ENCODE measurements at places on chromosomes 4 and X. TPM values are rescaled to one million over a fixed set of nuclear protein-coding genes. Genes with fewer than 3 reads are reported as not detected.

GRCh38 chr4:55312489-55313101, 33.4 kb upstream of the SRD5A3 start:
- no peak overlapping the region for H3K27ac ChIP-seq
- H3K36me3 ChIP-seq = no peaks in the 10 kb centered on the region
- H3K4me3 ChIP-seq = no peak overlapping the region
- no peaks in the 10 kb centered on the region for H3K27me3 ChIP-seq
- peak; percentile 51 for DNase-seq

- DNase-seq = no peak
- H3K4me1 ChIP-seq = no peaks in the 10 kb centered on the region
- no peaks in the 10 kb centered on the region for H3K36me3 ChIP-seq
- no peak overlapping the region for H3K27ac ChIP-seq
These were observed 885.0 kb upstream of the EPHA5 start for GRCh38 chr4:66555301-66555700.

DNA sequence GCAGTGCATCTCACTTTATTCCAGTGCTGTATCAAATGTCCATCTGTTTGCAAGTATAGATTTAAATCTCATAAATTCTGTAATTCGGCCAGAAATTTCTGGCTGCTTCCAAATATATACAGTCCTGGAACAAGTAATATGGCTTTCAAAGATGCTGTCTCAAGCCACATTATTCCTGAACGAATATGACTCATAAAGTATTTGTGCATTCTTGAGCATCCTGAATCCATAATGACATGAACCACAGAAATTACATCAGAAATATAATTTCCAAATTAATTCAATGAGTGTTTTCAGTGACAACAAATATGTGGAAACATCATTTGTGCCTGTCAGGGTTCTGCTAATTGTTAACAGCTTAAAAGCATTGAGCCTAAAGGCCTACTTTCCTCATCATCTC, 140.9 kb upstream of the HPGD start:
- no peak for DNase-seq
- no peaks in the 10 kb centered on the region for H3K36me3 ChIP-seq
- H3K4me3 ChIP-seq = no peak overlapping the region
- H3K27me3 ChIP-seq = no peaks in the 10 kb centered on the region

GRCh38 chr4:27506401-27506800, 645.8 kb downstream of the STIM2 start:
- no peaks in the 10 kb centered on the region for H3K4me1 ChIP-seq
- no peaks in the 10 kb centered on the region for H3K27me3 ChIP-seq
- H3K36me3 ChIP-seq = no peaks in the 10 kb centered on the region
- DNase-seq = no peak
- H3K27ac ChIP-seq = no peak overlapping the region
- no peak overlapping the region for H3K4me3 ChIP-seq

GRCh38 chr4:39698424-39699009, 581 bp downstream of the UBE2K start:
- H3K36me3 ChIP-seq = peaks cover 13% of the 10 kb centered on the region
- H3K4me1 ChIP-seq = peaks cover 49% of the 10 kb centered on the region
- peak; percentile 36 for DNase-seq
- H3K27ac ChIP-seq = peak overlapping the region; percentile 92
- peak overlapping the region; percentile 79 for H3K4me3 ChIP-seq

GRCh38 chrX:95728446-95728845, 956.2 kb upstream of the DIAPH2 start:
- no peak for DNase-seq
- H3K4me1 ChIP-seq = no peaks in the 10 kb centered on the region
- no peak overlapping the region for H3K27ac ChIP-seq
- no peaks in the 10 kb centered on the region for H3K27me3 ChIP-seq
- H3K4me3 ChIP-seq = no peak overlapping the region

- no peaks in the 10 kb centered on the region for H3K36me3 ChIP-seq
- no peak overlapping the region for H3K27ac ChIP-seq
- no peak overlapping the region for H3K4me3 ChIP-seq
- no peak for DNase-seq
- peaks cover 2% of the 10 kb centered on the region for H3K4me1 ChIP-seq
- no peaks in the 10 kb centered on the region for H3K27me3 ChIP-seq
These were observed 36.5 kb upstream of the RASL11B start for GRCh38 chr4:52825460-52826090.

- H3K4me3 ChIP-seq = no peak overlapping the region
- H3K27me3 ChIP-seq = no peaks in the 10 kb centered on the region
- no peak overlapping the region for H3K27ac ChIP-seq
- H3K36me3 ChIP-seq = no peaks in the 10 kb centered on the region
- DNase-seq = no peak
These were observed 16.1 kb downstream of the CBR4 start for GRCh38 chr4:168993714-168994510.

- H3K4me1 ChIP-seq = peaks cover 3% of the 10 kb centered on the region
- no peaks in the 10 kb centered on the region for H3K36me3 ChIP-seq
- H3K4me3 ChIP-seq = no peak overlapping the region
- DNase-seq = no peak
- peak overlapping the region; percentile 63 for H3K27ac ChIP-seq
These were observed 155.8 kb downstream of the ATP10D start for GRCh38 chr4:47640911-47641310.

DNA sequence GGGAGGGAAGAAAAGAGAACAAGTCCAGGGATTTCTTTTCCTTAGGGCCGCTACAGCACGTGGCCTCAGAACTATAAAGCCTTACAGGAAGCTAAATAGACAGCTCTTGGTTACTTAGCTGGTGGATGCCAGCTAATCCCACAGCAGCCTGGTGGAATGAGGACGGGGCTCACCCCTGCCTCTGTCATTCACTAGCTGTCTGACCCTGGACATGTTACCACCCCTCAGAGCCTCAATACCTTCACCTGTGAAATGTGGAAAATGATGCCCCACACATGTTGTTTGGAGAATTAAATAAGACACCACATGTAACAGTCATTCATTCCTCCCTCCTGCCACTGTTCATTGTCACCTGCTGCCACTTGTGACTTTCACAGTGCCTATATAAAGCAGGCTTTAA, 15.7 kb downstream of the CCKAR start:
- no peaks in the 10 kb centered on the region for H3K27me3 ChIP-seq
- H3K4me3 ChIP-seq = no peak overlapping the region
- H3K4me1 ChIP-seq = no peaks in the 10 kb centered on the region
- DNase-seq = no peak
- H3K36me3 ChIP-seq = no peaks in the 10 kb centered on the region
- H3K27ac ChIP-seq = no peak overlapping the region

- H3K36me3 ChIP-seq = no peaks in the 10 kb centered on the region
- H3K4me3 ChIP-seq = no peak overlapping the region
- DNase-seq = peak; percentile 4
These were observed 8.9 kb downstream of the MSANTD1 start for GRCh38 chr4:3257556-3258482.

DNA sequence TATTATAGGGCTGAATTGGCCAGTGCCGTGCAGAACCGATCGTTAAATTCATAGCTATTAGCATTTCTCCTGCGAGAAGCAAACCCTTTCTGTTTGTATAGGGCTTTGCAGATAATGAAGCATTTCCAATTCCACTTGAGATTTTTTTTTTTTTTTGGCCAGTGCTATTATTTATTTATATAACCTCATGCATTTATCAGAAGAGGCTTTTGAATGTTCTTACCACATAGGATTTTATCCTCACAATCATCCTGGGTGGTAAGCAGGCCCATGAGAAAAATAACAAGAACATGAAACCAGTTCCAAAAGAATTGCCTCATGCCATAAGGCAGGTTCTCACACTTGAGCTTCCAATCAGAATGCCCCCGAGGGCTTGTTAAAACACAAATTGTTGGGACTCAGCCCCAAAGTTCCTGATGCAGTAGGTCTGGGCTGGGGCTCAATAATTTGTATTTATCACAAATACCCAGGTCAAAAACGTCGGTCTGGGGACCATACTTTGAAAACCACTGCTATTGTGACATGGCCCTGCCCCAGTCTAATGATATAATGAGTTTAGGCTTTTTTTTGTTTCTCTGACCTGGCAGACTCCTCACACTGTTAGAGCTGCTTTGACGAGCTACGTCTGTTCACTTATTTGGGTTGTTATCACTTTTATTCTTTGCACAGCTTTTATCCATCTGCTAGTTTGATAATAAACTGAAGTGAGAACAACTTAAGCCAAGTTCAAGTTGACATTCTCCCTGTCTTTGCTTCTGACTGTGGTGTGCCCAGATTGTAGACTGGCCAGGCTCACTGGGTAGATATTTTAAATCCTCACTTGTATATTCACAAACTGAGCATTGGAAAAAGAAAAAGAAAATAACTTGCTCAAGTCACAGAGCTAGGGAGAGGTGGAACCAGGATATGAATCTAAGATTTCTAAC, 20.1 kb downstream of the SUPT20HL1 start:
- no peaks in the 10 kb centered on the region for H3K4me1 ChIP-seq
- H3K27ac ChIP-seq = no peak overlapping the region
- no peaks in the 10 kb centered on the region for H3K36me3 ChIP-seq
- peak; percentile 20 for DNase-seq

DNA sequence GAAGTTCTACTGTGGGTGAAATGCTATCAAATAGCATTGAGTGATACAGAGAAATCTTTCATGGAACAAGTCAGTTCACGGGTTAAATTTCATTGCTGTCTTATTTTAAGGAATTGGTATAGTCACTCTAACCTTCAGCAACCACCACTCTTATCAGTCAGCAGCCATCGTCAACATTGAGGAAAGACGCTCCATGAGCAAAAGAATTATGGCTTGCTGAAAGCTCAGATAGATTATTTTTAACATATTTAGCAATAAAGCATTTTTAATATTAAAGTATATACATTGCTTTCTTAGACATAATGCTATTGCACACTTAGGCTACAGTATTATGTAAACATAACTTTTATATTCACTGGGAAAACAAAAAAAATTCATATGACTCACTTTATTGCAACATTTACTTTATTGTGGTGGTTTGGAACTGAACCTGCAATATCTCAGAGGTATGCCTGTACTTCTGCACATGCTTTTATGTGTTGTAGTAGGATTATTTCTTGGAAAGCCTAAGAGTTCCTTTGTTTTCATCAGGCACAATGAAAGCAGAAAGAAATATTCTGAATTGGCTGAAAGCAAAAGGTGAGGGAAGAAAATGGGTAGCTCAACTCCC, 586.7 kb downstream of the GBA3 start:
- H3K27ac ChIP-seq = no peak overlapping the region
- H3K36me3 ChIP-seq = no peaks in the 10 kb centered on the region
- no peaks in the 10 kb centered on the region for H3K4me1 ChIP-seq
- no peaks in the 10 kb centered on the region for H3K27me3 ChIP-seq

DNA sequence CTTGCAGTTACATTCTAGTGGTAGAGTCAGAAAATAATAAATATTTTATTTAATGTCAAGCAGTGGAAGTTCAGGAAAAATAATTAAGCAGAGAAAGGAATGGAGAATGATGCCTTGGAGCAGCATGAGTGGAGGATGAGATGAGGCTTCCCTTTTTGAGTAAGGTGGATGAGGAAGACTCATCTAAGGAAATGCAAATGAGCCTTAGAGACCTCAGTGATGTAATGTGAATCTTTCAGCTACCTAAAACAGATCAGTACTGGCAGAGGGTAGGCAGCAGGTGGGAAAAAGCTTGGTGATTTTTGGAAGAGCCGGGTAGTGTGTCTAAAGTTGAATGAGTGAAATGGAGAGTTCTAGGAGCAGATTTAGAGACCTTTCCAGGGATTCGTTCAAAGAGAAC, 118.2 kb downstream of the GRID2 start:
- H3K27ac ChIP-seq = no peak overlapping the region
- H3K4me3 ChIP-seq = no peak overlapping the region
- H3K36me3 ChIP-seq = no peaks in the 10 kb centered on the region
- no peaks in the 10 kb centered on the region for H3K4me1 ChIP-seq
- no peak for DNase-seq
- H3K27me3 ChIP-seq = no peaks in the 10 kb centered on the region

GRCh38 chr4:1873291-1873690, 2.1 kb downstream of the NSD2 start:
- H3K27me3 ChIP-seq = no peaks in the 10 kb centered on the region
- H3K4me1 ChIP-seq = no peaks in the 10 kb centered on the region
- H3K36me3 ChIP-seq = no peaks in the 10 kb centered on the region
- no peak overlapping the region for H3K27ac ChIP-seq

DNA sequence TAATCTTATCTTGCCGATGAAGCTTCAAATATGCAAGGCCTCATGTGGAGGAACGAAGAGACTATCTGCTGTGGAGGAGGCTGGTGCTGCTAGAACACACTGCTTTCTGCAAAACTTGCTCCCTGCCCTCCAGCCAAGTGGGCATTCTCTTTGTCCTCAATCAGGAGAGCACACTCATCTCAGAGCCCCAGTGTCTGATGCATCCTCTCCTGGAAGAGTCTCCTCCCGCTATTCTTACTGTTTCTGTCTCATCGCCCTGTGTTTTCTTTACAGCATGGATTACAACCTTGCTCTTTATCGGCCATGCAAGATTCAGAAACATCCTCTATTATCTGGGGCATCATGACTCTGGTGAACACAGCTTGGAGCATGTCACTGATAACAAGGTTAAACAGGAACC, 68.2 kb upstream of the MTNR1A start:
- no peak overlapping the region for H3K4me3 ChIP-seq
- H3K36me3 ChIP-seq = no peaks in the 10 kb centered on the region
- no peak overlapping the region for H3K27ac ChIP-seq
- DNase-seq = no peak
- peaks cover 18% of the 10 kb centered on the region for H3K4me1 ChIP-seq

DNA sequence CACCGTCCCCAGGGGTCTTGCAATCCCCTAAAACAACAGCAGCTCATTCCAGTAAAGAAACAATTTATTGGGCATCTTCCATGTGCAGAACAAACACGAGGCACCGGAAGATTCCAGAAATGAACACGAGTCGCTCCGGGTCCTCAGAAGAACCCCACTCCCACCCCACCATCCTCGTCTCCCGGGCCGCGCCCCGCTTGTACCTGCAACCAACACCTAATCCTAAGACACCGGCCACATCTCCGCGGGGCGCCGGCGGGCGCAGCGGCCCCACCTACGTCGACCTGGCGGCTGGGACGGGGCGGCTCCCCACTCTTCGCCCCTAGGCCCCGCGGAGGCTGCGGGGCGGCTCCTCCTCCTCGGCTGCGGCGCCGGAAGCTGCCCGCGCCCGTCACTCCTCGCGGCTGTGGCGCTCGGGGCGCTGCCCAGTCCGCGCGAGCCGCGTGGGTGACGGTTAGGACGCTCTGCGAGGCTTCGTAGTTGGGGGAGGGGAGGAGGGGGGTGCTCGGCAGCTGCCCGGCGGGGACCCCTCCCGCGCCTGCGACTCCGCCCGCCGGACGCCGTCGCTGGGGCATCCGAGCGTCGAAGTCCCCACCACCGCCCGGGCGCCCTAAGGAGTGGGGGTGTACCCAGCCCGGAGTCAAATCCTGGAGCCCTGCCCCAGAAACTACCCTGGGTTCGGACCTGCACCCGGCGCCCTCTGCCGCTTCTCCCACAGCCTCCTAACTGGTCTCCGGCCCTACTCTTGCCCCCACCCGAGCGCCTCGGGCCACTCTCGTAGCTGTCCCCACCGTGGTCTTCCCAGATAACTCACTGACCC, at the start of gene CCDC158:
CCDC158 (minus strand) TSS at position 380 of the 820 bp plus-strand sequence. CDS start 17,934 bp downstream, outside the sequence.
- H3K4me3 ChIP-seq = peak within 1 kb of the TSS; percentile 29
- no peaks in the 10 kb centered on the region for H3K27me3 ChIP-seq
- no peaks in the 10 kb centered on the region for H3K36me3 ChIP-seq
- DNase-seq = no peak

The SMIM10 gene
- 15.3 TPM for total RNA-seq

The CFP gene
- total RNA-seq = 2.2 TPM

The ZFP42 gene
- total RNA-seq = not detected

The MFSD8 gene
- 22.5 TPM for total RNA-seq

The RAI2 gene
- total RNA-seq = 17.1 TPM

The PGAM4 gene
- not detected for total RNA-seq

The BEND4 gene
- total RNA-seq = 0.42 TPM

The INPP4B gene
- total RNA-seq = 32.4 TPM

The AMOT gene
- total RNA-seq = 22.1 TPM

The PNMA3 gene
- not detected for total RNA-seq

The ODAPH gene
- not detected for total RNA-seq

The CCDC158 gene
- total RNA-seq = 8.4 TPM

The FREM3 gene
- total RNA-seq = not detected

Measured in tibial nerve (tissue), 4 donors.